ENCODE measurements at places on chromosomes 11 and 22.

DNA sequence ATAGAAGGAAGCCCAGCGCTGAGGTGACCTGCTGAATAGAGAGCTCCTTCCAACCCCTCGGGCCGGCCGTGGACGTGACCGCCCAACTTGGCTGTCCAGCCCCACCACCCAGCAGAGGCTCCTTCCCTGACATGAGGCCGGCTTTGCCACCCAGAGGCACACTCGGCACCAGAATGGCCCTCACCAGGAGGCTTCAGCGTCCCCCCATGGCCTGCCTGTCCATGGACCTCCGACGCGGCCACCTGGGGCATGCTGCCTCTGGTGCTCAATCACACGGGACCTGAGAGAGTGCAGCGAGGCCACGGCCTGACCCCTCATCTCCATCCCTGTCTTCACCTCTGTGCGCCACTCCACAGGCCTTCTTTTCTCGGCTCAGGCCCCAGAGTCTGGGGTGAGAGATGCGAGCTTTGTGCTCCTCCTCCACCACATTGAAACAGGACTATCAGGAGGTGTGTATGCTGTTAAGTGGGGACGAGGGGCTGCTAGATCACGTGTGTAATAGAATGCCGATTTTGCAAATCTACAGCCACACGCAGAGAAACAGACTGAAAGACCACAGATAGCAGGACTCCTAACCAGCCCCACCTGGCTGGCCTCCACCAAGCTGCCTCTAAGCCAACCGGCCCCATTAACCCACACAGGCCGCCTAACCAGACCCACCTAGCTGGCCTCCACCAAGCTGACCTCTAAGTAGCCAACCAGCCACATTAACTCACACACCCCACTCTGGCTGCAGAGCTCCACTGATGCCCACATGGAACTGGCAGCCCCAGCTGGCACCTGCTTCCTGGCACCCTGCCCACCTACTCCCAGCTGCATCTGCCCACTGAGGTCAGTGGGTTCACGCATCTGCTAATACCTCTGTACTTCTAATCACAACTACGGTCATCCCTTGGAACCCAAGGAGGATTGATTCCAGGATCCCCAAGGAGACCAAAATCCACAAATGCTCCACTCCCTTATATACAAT is 20.7 kb downstream of the LINC01488 start:
- no peak for DNase-seq

DNA sequence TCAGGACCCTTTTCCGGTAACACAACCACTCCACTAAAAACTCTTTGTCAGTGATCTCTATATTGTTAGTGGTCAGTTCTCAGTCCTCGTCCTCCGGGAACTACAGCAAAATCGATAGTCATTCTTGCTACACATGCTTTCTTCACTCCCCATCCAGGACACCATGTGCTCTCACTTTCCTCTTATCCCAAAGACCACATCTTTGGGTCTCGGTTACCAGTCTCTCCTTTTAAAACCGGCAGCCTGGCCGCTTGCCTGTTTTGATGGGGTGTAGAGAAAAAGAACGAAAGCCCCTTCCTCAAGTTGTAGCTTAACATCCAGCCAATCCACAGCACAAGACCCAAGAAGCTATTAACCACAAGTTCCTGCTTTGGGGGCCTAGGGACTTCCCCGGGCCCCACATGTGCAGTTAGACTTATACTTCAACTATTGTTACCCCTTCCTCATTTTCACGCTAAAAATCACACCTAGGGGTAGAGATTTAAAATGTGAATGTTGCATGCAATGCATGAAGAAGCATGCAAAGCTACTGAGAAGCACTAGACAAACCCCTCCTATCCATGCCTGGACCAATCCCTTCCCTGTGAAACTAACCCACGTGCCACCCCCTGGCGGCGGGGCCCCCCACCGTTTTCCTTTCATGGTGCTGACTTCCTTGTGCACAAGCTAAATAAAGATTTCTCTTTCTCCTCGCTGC is 1.5 kb upstream of the TOLLIP start:
- DNase-seq = peak; percentile 52

DNA sequence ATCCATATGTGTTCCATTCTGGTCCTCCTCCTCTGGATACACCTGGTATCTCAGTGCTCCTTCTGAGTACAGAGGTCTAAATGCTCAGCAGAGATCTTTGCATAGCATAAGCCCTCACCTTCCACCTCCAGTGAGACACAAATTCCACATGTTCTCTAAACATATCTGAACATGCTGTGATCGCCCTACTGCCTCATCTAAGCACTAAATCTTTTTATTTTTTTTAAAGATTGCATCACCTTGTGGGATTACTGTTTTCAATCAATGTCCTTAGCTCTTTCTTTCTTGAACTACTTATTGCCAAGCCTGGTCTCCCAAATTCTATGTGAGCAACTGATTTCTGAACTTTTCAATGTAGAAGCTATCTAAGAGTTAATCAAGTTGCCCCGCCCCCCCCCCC is 113.4 kb downstream of the TRPC6 start:
- DNase-seq = no peak

DNA sequence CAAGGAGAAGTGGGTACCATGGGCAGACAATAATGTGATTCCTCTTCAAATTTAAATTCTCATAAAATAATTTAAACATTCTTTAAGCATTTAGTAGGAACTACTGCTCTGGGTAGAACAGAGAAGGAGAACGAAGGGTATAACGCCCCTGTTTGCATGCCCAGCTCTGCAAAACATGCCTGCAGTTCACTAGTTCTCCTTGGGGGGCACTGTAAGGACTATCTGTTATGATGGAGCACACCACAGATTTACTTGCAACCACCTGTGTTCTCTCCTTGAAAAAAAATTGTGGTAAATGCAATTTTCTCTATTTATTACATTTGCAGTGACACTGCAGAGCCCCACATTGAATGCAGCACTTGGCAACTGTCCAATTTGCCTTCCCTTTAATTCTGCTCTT is 100.3 kb downstream of the GUCY1A2 start:
- no peak for DNase-seq

DNA sequence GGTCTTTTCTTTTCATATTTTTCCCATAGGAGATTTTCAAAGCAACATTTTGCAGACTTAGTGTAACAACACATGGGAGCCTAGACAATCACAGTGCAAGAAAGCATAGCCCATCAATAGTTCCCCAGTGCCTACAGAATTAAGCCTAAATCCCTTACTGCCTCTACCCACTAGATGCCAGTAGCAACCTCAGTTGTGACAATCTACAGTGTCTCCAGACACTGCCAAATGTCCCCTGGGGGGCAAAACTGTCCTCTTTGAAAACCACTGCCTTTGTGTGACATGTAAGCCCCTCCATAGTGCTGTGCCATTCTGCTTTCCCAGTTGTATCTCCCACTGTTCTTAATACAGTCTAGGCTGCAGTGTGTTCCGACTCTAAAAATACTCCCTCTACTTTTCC is 1329.0 kb downstream of the LRRC4C start:
- DNase-seq = no peak

GRCh38 chr11:115766561-115766960 is 262.3 kb upstream of the CADM1 start:
- no peak for DNase-seq

- no peak for DNase-seq
Measured at GRCh38 chr22:39209756-39210155, 35.0 kb downstream of the PDGFB start.
